NCI-H510A treated with DMSO at 0.1 percent for 48 hours (cell line): ENCODE measurements at places on chromosomes 3 and 15.

- no peak for DNase-seq
Measured at GRCh38 chr15:80593486-80594030, 101.6 kb upstream of the ABHD17C start.

GRCh38 chr3:154795582-154795981, 284.5 kb upstream of the MME start:
- no peak for DNase-seq

DNA sequence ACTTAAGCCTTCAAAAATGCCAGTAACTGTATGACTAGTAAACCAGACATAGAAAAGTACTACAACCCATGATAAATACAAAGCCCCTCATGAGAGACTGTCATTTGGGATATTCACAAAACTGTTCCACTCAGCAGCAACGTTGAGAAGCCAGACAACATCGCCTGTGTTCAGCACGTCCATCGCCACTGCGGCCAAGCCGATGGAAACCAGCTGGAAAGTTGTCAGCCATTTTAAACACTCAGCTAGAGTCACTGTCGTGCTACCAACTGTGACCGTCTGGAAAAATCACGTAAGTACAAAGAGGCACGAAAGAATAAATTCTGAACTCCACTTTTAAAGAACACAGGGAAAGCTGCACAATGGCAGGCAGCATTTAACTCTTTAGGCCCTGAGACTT, 340.7 kb upstream of the WNT5A start:
- no peak for DNase-seq

DNA sequence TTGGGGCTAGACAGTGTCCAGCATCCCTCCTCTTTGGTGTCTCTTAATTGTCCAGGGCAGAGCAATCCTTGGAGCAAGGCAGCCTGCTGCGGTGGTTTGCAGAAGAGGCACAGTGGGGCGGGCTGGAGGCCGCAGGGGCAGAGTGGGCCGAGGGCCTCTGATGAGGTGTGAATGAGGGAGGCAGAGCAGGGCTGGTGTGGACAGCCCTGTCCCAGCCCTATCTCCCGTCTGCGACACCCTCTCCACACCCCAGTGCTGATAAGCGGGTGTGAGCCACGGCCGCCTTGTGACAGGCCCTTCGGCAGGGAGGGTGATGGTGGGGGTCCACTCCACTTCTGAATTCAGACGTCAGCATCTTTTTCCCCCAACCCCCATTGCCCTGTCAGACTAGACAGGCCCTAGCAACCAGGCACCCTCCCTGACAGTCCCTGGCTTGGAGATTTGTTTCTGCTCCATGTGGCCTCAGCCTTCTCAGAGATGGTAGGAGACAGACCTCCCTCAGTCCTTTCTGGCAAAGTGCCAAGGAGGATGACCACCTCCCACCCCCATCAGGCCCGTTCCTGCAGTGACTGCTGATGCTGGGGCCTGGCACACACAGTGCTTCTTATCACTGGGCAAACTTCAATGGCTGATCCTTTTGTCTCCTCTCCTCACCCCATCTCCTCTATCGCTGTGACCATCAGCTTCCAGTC, 37.3 kb downstream of the EXOG start:
- no peak for DNase-seq

- no peak for DNase-seq
Measured at GRCh38 chr3:50147016-50147415, 8.1 kb upstream of the SEMA3F start.

DNA sequence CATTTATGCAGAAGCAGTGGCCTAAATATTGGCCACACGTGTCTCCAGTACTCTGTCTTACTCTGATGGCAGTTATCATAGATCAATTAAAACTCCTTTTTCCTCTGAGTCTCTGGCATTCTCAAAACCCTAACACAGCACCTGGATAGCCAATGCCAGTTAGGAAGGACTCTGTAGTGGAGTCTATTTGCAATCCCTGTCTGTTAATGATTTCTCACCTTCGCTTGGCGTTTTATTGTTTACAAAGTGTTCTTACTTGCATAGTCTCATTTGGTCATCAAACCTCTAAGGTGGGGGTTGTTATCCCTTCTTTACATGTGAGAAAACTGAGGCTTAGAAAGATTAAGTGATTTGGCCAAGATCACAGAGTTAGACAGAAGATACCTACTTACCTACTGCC, 258.8 kb downstream of the IL5RA start:
- no peak for DNase-seq

DNA sequence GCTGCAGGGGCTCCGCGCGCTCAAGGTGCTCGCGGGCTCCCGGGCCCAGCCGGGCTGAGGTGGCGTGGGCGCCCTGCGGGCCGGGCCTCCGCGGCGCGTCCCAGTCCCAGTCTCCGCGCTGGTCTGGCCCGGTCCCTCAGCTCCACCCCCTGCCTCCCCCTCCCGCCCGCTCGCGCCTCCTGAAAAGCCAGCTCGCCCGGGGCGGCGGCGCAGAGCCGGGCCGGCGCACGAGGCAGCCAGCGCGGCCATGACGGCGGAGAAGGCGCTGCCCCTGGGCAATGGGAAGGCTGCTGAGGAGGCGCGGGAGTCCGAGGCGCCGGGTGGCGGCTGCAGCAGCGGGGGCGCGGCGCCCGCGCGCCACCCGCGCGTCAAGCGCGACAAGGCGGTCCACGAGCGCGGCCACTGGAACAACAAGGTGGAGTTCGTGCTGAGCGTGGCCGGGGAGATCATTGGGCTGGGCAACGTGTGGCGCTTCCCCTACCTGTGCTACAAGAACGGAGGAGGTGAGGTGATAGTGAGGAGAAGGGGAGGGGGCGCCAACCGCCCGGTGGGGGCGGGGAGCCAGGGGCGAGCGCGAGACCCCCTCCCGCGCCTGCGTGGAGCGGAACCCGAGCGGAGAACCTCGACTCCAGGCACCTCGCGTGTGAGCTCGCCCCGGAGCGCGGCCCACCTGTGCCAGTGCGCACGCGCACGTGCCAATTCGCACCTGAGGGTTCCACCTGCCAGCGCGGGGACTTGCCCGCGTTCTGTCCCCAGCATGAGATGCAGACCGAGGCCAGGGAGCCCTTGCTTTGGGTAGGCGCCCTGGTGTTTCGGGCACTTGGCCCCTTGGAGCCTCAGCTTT, at the start of gene SLC6A11:
SLC6A11 (plus strand) TSS at position 210 of the 844 bp plus-strand sequence; CDS start at position 248, 38 bp downstream.
- no peak for DNase-seq

DNA sequence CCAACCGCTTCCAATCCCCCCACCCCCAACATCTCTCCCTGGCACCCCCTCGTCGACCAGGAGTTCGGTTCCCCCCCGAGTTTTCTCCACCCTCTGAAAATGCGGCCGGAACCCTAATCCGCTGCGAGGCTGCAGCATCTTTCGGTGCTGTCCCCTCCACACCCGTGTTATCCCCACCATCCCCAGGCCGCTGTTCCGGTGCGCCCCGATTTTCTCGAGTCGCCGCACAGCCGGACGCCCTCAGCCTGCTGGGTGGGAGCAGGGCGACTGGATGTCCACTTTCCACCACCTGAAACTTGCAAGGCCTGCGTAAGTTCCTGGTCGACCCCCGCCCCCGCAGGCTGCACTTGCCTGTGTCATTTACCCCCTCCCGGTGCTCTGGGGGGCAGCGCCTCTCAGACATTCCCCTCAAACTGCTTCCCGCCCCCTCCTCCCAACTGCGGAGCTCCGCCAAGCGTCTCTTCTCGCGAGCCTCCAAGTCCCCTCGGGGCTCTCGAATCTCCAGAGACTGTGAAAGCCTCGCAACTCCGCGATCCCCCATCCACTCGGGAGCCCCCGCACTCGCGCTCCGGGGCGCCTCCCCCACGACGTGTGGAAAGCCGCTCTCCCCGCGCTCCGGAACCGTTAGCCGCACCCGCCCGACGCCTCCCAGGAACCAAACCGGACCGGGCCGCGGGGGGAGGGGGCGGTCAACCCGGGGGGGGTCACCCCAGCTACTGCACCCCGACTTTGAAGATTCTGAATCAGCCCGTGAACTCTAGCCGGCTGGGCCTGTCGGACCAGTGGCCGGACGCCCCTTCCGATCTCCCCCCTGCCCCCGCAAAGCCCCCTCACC, 566 bp downstream of the ETV5 start:
- no peak for DNase-seq

- no peak for DNase-seq
Measured at GRCh38 chr15:83475551-83475950, 28.4 kb downstream of the SH3GL3 start.
